ENCODE measurements at places on chromosomes 2 and 18.

DNA sequence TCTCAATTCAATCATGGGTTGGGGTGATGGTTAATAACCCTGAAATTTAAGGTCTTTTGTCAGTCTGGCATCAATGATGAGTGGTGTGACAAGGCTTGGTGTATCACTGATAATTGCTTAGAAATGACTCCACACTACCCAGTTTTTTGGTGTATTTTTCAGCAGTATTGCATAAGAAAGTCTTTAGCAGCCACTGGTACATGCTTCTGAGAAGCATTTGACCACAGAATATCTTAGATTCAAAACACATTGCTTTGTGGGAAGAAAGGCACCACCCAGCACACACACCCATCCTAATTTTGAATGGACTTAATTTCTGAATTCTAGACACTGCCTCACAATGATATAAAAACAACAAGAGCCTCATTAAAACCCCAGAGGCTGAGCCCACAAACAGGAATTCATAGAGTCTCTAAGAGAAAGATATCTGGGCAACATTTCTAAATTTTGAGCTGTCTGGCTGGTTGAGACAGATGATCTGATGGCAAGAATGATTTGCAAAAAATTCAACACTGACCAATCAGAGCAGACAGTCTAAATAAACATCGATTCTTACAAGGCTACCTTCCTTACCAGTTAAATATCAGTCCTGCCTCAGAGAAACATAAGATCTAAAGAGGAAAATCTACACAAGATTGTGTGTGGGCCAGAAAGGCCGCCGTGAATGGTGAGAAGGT lies 114.7 kb upstream of the CYP1B1 start:
- DNase-seq, result no peak

DNA sequence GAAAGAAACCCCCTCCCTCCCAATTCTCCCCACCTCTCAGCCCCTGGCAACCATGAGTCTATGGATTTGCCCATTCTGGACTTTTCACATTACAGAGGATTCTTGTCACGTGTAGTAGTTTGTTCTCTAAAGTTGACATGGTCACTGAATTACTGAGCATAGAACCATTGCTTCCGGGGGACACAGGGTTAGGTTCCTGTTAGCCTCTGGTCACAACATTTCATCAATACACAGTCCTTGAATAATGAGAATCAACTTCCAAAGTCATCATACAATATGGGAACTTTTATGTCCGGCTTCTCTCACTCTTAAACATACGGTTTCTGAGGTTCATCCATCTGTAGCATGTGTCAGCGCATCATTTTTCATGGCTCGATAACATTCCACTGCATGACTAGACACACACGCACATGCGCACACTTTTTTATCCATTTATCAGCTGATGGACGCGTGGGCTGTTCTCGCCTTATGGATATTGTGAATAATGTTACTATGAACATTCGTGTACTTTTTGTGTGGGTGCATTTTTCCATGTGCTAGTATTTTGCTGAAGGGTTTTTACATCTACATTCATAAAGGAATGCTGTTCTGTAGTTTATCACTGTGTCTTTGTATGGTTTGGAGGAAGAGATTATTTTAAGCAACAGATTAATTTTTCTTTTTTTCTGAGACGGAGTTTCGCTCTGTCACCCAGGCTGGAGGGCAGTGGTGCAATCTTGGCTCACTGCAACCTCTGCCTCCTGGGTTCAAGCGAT lies 48.1 kb downstream of the PARD6G start:
- DNase-seq, result no peak

GRCh38 chr2:207749873-207750272 lies 19.8 kb downstream of the FZD5 start:
- no peak for DNase-seq

DNA sequence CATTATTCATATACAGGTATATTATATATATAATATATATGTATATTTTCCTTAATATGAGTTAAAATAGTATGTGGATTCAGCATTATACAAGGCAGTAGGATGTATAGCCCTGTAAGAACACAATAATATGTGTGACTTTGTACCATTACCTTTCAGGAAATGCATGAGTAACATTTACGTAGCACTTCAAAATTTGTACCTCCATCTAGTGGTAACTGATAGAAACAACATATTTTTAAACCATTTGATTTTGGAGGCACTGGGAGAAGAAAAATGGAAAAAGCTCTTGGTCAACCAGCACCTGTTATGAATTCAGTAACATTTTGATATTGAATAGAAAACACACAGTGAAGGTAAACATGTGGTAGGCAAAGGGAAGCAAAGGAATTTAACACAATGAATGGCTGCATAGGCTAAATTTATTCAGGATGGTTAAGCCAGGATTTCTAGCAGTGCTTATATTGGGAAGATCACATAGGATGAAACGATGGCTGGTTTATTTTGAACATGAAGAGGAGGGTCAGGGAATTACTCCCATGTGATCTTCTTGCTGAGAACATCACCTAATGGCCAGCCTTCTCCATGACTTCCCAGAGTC lies 565.5 kb downstream of the CCDC85A start:
- DNase-seq, result no peak

DNA sequence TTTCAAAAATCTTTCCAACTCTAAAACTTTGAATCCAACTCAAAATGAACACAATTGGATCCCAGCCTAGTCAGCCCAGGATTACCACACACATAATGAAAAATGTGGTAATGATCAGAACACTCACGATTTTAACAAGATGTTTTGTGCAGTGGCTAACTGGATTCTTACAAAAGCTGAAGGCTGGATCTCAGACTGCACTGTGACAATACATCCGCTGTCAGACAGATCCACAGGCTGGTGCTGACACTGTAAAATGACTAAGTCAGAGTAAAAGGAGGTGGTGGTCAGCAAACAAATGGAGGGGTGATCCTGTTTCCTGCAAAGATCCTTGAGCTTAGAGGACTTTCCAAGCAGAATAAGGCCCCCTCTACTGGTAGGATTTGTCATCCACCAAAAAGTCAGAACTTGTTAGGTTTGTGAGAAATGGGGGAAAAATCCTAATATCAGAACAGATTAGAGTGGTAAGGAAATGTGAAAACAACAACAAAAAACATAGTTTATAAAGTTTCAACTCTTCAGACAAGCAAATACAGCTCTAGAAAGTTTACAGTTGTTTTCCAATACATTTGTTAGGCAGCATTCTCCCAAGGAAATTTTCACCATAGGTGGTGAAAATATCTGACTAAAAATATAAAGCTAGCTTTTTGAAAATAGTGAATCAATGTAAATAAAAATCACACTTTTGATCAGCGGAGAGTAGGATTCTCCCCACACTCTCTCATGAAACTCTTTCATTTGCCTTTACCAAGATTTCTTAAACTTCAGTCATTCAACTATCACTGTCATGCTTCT lies 211.9 kb downstream of the AGPS start:
- peak; percentile 16 for DNase-seq

DNA sequence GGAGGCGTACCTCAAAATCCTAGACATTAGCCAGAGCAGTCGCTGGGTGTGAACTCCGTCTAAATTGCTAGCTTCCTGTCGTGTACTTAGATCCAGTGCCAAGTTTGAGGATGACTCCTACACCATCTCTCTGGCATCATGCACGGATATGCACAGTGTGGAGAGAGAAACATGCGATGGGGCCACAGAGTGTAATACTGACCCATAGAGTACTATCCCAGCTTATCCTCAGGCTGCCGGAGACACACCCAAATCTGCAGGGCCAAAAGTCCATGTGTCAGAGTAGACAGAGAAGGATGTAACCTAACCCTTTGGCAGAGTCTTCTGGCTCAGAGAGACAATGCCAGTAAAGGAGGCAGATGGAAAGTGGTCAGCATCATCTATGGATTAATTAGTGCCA lies 84.2 kb downstream of the ARL4C start:
- no peak for DNase-seq

DNA sequence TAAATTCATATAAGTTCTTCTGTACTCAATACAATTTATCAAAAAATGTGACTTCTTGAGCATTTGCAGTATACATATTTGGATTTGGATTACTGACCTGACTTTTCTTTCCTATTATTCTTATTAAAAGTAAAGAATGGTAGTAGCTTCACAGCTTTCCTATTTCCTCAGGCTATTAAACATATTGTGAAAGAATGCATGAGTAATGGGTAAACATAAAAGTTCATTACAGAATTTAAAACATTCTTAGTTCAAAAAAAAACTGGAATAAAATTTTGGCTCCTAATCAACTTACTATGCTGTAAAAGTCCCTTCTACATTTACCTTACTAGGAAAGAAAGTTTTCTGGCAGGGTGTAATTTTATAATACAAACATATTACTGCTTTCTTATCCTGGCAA lies 27.3 kb upstream of the C2orf66 start:
- DNase-seq, result peak; percentile 67

- DNase-seq, result no peak
Measured at GRCh38 chr2:214203214-214203613, 207.6 kb upstream of the VWC2L start.

DNA sequence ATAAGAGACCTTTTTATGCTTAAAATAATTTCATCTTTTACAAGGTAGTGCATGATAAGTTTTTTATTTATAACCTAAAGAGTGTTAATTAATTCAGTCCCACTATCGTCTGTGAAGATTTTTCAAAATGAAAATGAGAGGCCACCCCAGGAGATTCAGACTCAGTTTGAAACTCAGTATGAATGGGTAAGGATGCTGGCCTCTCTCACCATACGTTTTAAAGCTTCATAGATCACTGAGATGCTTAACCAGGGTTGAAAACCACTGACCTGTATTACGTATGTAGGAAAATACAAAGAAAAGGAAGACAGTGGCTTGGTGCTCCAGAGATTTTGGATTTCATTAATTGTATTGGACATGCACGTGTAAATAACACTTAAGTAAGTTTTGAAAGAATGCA lies 278.7 kb downstream of the FSIP2 start:
- no peak for DNase-seq

DNA sequence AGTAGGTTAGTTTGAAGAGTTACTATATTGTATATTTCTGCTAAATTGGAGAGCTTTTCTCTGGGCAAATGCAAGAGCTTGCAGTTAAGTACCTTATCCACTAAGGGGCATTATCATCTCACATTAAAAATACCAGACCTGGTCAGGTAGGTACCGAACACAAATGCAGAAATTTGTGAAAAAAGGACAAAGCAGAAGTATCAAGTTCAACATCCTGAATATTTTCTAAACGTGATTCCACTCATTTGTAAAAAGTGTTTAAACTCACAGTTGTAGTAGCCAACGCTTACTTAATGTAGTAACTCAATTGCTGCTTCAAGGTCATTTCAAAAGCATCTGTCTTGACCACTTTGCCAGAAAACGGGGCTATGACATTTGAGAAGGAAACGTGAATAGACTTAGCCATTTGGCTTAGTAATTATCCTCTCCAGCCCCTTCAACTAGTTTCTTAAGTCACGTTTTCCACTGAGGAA lies 52.1 kb downstream of the CYRIA start:
- DNase-seq, result no peak

GRCh38 chr2:239285071-239285931 lies 115.5 kb downstream of the HDAC4 start:
- DNase-seq, result no peak

DNA sequence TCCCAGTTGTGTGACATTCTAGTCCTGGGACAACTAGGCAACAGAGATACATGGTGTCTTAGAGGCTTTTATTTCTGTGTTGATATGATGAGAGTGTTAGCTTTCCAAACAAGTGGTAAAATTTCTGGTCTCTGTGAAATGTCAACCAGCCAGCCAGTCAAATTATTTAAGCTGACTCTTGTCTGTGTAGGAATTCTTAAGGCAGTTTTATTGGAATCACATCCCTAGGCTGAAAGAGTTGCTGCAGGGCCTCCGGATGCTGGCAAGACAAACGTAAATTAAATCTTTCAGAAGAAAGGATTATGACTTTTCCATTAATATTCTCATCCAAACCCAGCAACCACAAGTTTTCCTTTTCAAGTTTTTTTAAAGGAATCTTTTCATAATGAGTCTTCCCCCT lies 44.6 kb downstream of the SERPINB7 start:
- no peak for DNase-seq

DNA sequence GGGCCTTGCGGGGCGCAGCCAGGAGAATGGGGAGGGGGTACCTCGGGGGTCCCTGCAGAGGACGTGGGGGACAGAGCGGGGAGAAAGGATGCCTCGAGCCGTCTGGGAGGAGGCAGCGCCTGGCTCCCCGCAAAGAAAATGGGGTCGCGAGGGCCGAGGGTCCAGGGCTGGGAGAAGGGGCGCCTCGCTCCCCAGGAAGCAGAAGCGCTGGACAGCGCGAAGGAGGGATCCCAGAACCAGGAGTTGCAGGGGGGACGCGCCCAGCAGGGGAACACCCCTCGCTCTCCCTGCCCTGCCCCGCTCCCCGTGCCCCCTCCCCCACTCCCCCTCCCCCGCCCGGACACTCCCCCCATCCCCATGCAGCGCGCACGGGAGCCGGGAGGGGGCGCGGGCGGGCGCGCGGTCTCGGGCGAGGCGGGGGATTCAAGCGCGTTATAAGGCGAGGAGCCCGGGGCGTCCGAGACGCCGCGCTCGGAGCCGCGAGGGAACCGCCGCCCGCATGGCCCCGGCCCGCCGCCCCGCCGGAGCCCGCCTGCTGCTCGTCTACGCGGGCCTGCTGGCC lies at the start of gene ERFE:
ERFE (plus strand) TSS at position 462 of the 562 bp plus-strand sequence; CDS start at position 500, 38 bp downstream.
- DNase-seq, result peak; percentile 78

GRCh38 chr2:231123362-231123898 lies 1.4 kb downstream of the HTR2B start:
- no peak for DNase-seq

DNA sequence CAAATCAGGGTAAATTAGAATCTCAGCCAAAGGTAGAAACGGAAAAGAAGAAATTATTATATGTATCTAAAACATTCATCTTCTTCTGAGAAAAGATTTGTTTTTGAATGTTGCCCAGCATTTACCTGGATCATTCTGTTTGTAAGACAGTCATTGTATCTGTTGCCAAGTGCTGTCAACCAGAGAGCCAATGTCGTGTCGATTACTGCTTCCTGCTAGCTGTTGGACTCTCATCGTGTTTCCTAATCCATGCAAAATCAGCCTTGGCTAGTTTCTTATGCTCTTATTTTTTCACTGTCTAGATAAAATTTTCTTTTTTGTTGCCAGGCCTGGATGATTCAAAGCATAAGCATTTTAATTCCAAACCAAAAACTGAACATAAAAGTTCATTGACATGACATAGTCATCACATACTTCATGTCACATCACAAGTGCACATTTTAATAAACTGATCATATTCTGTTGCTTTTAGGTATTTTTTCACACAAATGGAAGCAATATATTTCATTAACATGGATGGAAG lies 202.3 kb downstream of the KCNH7 start:
- DNase-seq, result no peak

- DNase-seq, result no peak
Measured at GRCh38 chr18:57035590-57035989, 111.3 kb upstream of the BOD1L2 start.

- no peak for DNase-seq
Measured at GRCh38 chr2:23788100-23788499, 138.8 kb downstream of the ATAD2B start.

DNA sequence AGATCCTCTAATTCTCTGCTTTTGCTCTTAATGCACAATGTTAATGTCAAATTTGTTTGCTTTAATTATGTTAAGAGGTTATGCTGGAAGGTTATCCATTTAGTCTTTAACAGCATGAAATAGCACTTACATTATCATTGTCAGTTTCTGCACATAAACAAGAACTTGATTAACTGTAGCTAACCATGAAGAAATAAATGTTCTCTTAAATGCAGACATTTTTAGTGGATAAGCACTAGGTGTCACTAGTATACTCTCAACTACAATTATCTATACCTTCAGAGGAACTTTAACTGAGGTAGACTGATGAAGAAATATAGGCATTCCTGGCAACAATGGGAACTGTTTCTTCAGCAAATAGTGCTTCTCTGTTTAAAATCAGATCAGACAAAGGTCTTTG lies 178.8 kb upstream of the CHST9 start:
- no peak for DNase-seq

GRCh38 chr18:60153376-60153775 lies 219.2 kb downstream of the MC4R start:
- no peak for DNase-seq
